NCI-H187 treated with DMSO at 0.1 percent for 48 hours (cell line): ENCODE measurements at places on chromosomes 7 and 10.

- DNase-seq, result no peak
Observed at GRCh38 chr10:9670911-9671310, 1346.8 kb upstream of the CELF2 start.

DNA sequence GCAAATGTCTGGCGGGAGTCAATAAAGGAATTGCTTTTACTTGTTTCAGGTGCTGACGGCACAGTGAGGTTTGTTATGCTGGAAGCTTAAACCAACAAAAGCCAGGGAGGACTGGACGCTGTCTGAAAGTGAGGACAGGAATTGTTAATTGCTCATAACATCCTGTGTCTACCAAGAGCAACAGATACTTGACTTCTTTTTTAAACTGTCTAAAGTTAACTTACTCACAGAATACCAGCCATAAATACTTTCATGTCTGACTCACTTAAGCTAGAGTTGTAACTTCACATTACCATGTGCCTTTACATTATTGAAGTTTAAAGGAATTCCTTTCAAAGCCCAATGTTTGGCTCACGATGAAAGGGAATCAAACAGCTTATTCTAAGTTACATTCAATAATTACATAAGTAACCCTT, 252.7 kb upstream of the SHH start:
- DNase-seq, result no peak

- DNase-seq, result no peak
Observed at GRCh38 chr7:122291189-122291588, 13.4 kb downstream of the FEZF1 start.

DNA sequence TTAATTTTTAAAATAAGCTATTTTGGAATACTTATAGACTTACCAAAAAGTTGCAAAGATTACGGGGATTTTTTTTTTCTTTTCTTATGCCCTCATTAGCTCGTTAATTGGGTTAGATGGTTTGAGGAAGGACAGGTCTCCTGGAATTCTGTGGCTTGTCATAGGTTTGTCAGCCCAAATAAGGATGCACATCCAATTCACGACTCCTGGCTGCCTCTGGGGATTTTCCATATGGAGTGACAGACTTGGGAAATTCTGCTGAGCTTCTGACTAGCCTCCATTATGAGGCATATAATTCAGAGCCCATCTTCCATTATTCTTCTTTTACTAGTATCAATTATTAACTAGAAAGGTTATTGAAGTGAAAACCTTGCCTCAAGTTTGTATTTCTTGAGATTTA, 102.1 kb downstream of the AUTS2 start:
- DNase-seq, result no peak

DNA sequence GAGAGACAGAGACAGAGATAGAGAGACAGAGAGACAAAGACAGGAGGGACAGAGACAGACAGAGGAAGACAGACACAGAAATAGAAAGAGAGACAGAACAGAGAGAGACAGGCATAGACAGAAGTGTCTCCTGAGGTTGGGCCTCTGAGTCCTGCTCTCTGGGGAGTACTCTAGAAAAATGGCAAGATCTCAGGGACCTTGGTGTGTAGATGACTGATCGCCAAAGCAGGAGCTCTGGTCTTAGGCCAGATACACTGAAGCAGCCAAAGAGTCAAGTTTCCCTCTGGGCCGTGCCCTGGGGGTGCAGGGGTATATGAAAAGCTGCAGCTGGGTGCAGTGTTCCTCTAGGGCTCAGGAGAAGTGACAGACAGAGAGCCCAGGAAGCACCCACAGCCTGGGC, 176.6 kb upstream of the TNS3 start:
- no peak for DNase-seq

DNA sequence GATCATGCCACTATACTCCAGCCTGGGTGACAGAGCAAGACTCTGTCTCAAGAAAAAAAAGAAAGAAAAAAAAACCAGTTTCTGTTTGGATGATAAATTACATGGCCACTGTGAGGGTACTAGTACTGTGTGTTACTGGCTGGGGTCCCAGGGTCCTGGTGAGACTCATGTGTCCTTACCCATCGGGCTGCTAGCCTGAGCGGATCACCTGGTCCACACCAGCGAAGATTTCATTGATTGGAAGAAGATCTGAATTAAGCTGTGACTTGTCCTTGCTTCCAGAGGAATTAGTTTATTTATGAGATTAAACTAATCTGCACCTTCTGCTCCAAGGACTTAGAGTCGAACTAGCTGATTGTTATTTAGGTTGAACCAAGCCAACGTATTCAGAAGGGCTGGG, 40.0 kb upstream of the BAMBI start:
- DNase-seq, result no peak

- DNase-seq, result no peak
Observed at GRCh38 chr10:120429395-120429794, 27.6 kb upstream of the PLPP4 start.

DNA sequence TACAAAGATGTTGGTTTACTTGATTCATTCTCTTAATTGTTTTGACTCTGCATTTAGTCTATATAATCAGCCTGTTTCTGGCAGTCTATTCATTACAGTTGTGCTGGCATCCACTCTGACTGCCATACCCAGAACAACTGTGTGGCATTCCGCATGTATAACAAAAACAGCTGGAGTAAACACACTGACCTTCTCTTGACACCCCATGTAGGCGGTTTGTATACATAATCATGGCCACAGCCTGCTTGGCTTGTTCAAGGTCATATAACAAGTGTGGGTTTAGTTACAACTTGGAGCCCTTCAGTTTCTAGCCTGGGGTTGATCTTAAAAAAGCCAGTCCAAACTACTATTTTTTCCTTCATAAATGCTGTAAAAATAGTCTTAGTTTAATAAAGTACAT, 70.9 kb downstream of the MBL2 start:
- no peak for DNase-seq

- DNase-seq, result no peak
Observed at GRCh38 chr10:71667387-71667752, 52.2 kb downstream of the C10orf105 start.

GRCh38 chr10:114223066-114223465, 16.0 kb upstream of the VWA2 start:
- no peak for DNase-seq

DNA sequence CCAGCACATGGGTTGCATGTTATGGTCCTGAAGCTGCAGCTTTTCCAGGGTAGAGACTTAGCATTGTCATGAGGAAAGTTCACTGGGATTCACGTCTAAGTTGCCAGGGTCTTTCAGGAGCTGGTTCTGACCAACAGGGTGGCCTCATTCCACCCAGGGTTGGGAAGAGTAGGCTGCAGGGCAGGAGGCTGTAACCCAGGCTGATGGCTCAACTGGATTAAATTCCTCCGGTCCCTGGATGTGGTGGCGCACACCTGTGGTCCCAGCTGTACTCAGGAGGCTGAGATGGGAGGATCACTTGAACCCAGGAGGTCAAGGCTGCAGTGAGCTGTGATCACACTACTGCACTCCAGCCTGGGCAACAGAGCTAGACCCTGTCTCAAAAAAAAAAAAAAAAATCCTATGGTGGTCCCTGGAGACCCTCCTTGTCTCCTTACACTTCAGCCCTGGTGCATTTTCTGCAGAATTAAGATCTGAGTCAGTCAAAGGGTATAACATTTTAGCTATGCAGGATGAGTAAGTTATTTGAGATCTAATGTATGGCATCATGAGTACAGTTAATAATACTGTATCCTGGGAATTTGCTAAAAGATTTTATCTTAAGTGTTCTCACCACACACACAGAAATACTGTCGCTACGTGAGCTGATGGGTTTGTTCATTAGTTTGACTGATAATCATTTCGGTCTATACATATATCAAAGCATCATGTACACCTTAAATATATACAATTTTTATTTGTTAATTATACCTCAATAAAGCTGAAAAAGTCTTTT, 44.0 kb downstream of the ASB13 start:
- no peak for DNase-seq

DNA sequence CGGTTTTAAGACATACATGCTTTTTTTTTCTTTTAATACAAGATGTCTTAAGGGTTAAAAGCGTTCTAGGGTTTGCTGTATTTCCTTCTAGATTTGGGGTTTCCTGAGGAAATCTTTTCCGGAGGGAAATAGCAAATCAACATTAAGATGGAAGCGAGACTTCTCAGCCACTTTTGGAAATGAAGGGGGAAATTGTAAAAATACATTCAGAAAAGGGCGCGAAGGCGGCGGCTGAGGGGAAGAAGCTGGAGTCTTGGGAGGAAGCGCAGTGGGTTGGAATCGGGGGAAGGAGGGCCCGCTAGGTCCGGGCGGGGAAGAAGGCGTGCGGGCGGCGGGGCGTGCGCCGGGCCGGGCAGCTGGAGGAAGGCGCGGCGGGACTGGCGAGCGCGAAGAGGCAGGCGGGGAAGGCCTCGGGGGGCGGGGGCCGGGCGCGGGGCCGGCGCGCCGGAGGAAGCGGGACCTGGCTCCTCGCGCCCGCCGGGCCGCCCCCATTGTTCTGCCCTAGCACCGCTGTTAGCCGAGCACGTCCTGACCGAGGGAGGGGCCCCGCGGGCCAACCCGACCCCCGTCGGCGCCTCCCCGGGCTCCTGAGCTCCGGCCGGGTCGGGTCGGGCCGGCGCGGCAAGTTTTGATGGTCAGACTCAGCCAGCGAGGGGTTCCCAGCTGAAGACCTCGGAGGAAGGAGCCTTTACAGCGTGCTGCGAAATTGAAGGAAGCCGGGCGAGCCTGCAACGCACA, 1.5 kb upstream of the SKIDA1 start:
- DNase-seq, result no peak

- DNase-seq, result no peak
Observed at GRCh38 chr10:49592726-49593563, 17.2 kb upstream of the SLC18A3 start.

GRCh38 chr7:93008833-93009232, 108.9 kb downstream of the SAMD9 start:
- DNase-seq, result no peak

DNA sequence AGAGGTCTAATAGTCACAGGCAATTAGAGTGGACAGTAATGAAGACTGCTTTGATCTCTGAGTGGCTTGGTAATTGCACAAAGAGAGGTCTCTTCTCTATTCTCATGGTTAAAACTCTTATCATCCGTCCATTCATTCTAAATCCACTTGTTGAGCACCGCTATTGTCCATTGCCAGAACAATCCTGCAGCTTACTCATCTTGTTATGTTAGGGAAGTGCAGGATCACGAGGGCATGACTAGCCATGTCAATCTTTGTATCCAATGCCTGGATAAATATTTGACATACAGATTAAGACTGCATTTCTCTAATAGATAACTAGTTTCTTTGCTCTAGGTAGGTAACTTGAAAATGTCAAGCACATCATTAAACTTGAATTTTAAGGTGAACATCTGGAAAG, 14.9 kb downstream of the SFTPD start:
- no peak for DNase-seq

GRCh38 chr7:31957756-31958155, 112.5 kb downstream of the PDE1C start:
- DNase-seq, result no peak

DNA sequence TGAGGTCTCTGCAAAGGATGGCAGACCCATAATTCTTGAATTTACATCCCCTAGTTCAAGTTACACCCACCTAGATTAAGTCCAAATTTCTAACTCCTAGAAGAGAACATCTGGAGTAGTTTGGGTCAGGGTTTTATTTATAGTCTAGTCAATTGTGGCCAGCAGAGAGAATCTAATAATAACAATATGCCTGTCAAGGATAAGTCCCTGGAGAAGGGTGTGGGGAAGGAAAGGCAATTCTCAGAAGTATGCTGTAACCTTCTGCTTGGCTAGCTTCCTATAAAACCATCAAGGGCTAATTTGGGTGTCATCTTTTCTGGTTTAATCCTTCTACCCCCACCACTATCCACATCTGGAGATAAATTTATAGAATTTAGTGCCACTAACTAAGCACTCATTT, 52.8 kb upstream of the SEMA3E start:
- DNase-seq, result no peak

- DNase-seq, result no peak
Observed at GRCh38 chr7:47258798-47259197, 323.1 kb downstream of the TNS3 start.

DNA sequence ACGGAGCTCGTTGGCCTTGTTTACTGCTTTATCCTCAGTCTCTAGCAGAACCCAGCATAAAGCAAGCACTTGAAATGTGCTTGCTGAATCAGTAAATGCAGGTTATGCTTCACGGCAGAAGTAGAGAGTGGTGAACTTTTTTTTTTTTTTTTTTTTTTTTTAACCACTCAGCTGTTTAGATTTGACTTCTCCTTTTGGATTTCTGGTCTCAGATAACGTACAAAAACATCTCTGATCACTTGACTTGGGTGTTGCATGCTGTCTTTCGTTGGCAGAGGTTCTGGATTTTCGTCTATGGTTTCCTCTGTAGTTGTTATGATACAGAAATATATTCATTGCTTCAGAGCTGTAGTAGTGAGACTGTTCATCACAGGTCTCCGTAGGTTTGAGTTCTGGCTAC, 242.5 kb upstream of the HABP2 start:
- no peak for DNase-seq

GRCh38 chr7:778271-778967, 51.3 kb upstream of the PRKAR1B start:
- DNase-seq, result no peak

DNA sequence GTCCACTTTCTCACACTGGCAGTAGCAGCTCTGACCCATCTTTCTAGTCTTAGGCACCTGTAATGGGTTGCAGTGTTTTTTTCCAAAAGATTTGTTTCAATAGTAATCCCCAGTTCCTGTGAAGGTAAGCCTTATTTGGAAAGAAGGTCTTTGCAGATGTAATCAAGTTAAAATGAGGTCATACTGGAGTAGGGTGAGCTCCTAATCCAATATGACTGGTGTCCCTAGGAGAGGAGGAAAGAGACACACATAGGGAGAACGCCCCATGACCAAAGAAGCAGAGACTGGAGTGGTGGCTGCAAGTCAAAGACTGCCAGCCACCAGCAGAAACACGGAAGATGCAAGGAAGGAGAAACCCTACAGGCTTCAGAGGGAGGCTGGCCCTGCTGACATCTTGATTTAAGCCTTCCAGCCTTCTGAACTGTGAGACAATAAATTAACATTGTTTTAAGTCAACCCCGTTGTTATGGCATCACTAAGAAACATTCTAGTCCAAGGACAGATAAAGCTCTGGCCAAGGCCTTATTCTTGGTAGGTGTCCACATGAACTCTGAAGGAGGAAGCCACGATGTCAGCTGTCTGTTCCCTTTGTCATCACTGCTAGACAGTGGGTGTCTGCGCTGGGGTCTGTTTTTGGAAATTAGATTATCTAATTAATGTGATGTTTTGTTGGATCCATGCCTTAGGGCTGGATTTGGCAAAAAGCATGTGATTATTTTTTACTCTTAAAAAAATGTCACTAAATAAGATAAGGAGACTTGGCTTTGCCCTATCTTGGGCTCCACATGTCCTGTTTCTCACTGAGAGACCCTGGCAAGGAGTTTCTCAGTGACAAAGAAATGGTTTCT, 214.9 kb downstream of the KCNMA1 start:
- no peak for DNase-seq

DNA sequence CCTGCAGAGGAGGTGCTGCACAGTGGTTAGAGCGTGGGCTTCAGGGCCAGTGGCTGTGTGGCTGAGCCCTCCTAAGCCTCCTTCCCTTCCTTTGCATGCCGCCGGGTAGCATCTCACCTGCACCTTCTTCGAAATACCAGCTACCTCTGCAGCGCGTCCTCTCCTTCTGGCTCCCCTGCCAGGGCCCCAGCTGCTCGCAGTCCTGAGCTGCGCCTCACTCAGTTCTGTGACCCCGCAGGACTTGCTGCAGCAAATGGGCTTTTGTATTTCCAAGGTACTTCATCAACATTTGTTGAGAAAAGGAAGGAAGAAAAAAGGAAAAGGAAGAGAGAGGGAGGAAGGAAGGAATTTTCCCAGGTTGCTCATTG, 146.7 kb upstream of the PRR15 start:
- no peak for DNase-seq

- no peak for DNase-seq
Observed at GRCh38 chr10:45278860-45279498, 36.4 kb downstream of the OR13A1 start.

GRCh38 chr10:82331716-82332115, 456.7 kb downstream of the NRG3 start:
- DNase-seq, result no peak
